ENCODE measurements at places on chromosomes 4 and X.

- no peak for DNase-seq
These were observed 22.7 kb downstream of the PSAPL1 start for GRCh38 chr4:7411896-7412553.

- DNase-seq: no peak
These were observed 568 bp downstream of the CHST7 start for GRCh38 chrX:46573892-46574773.

DNA sequence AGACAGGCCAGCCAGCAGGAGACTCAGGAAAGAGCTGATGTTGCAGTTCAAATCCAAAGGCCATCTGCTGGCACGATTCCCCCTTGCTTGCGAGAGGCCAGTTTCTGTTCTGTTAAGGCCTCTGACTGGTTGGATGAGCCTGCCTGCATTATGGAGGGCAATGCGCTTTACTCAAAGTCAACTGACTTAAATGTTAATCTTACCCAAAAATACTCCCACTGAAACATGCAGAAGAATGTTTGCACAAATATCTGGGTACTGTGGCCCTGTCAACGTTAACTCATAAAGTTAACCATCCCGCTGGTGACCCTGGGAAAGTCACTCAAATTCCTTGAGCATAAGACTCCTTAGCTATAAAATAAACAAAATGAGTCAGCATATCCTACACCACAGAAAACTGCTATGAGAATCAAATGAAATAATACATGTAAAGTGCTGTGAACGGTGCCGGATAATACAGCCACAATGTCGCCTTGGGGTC, 326.4 kb downstream of the EVC2 start:
- no peak for DNase-seq

- DNase-seq: no peak
These were observed 311.6 kb downstream of the PDGFC start for GRCh38 chr4:156659983-156660382.

DNA sequence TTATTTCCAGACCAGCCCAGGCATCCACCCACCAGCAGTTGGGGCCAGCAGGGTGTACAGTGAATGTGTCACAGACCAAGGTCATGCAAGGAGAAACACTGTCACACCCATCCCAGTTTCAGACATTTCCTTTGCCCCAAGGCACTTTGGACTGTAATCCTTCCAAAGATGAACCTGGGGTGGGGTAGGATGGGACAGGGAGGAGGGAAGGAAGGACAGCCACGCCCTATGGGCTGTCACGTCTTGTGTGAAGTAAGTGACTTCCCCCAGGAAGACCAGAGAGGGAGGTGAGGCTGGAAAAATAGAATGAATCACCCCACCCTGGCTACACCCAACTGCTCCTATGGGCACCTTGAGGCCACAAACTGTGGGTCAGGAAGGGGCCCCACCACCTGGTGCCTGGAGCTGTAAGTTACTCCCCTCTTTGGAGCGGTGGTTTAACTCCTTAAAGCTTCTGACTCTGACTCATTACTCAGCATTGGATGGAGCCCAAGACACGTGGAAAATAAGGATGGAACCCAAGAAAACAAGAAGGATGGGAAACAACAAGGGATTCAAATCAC, 349.9 kb upstream of the KLF3 start:
- no peak for DNase-seq

- DNase-seq: no peak
These were observed 317.0 kb upstream of the ANXA10 start for GRCh38 chr4:167775375-167775774.

- no peak for DNase-seq
These were observed 641.7 kb upstream of the DIPK2B start for GRCh38 chrX:45842207-45842925.

DNA sequence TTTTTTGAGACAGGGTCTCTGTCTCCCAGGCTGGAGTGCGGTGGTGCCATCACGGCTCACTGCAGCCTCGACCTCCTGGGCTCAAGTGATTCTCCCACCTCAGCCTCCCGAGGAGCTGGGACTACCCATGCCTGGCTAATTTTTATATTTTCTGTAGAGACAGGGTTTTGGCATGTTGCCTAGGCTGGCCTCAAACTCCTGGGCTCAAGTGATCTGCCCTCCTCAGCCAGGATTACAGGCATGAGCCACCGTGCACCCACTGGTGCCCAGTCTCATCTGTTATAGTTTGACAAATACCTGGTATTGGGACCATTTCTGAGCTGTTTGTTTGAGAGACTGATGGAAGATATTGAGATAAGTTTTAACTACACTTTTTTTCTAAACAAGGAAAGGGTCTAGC, 57.5 kb upstream of the SMIM10 start:
- no peak for DNase-seq

- no peak for DNase-seq
These were observed 26.8 kb upstream of the SOD3 start for GRCh38 chr4:24768604-24769003.

DNA sequence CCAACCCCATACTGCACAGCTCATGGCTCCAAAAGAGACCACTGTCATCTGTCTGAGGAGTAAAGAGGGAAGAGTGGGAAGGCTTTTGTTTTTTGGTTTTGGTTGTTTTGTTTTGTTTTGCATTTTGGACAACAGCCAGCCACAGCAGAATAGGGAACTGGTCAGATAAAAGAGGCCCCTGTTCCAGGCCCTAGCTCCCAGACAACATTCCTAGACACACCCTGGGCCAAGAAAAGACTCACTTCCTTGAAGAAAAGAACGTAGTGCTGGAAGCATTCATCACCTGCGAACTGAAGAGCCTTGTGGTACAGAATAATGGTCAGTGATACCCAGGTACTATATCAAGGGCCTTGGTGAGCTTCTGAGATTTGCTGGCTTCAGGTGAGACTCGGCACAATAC, 619.4 kb upstream of the SPANXN1 start:
- DNase-seq: no peak

GRCh38 chr4:133720001-133720400, 481.6 kb downstream of the PABPC4L start:
- no peak for DNase-seq

DNA sequence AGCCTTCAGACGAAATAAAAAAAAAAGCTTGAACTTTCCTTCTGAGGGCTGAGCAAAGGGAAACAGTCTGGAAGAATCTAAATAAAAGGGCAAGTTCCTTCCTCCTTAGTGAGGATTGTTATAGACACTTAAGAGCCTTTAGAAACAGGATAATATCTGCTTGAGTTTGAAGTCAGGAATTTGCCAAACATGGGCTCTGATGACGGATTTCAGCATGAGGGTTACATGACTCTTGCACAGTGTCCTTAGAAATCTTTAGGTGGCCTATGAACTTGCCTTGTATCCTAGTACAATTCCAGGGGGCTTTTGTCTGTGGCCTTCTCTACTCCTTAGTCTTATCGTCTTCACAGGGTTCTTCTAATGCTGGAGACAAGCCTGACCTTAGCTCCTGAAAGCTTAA, 94.1 kb downstream of the RLIM start:
- no peak for DNase-seq

- no peak for DNase-seq
These were observed 36.2 kb upstream of the ATP6AP2 start for GRCh38 chrX:40544343-40545266.

- DNase-seq: no peak
These were observed 73.5 kb downstream of the PRSS12 start for GRCh38 chr4:118279328-118279727.

GRCh38 chr4:160213366-160213765, 1110.5 kb downstream of the RAPGEF2 start:
- no peak for DNase-seq

GRCh38 chr4:81348086-81348777, 123.5 kb downstream of the RASGEF1B start:
- DNase-seq: no peak

- no peak for DNase-seq
These were observed 5.1 kb downstream of the ADRA2C start for GRCh38 chr4:3771164-3771809.

DNA sequence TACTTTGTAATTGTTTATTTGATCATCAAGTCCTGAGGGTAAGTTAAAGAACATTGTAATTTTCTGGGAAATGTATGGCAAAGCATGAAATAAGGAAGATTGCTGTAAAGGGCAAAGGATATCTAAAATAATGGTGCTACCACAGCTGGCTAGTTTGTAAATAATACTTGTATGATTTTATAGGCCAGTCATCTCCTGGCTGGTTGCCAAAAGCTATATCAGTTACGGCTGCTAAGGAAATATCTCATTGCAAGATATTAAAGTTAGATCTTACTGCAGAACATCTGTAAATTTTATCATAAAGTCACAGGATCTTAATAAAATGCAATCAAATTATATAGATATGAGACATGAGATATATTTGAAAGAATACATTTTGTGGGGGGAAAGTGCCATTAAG, 150.8 kb upstream of the CXCL13 start:
- no peak for DNase-seq

GRCh38 chr4:4385729-4386295, 1.1 kb upstream of the NSG1 start:
- no peak for DNase-seq

DNA sequence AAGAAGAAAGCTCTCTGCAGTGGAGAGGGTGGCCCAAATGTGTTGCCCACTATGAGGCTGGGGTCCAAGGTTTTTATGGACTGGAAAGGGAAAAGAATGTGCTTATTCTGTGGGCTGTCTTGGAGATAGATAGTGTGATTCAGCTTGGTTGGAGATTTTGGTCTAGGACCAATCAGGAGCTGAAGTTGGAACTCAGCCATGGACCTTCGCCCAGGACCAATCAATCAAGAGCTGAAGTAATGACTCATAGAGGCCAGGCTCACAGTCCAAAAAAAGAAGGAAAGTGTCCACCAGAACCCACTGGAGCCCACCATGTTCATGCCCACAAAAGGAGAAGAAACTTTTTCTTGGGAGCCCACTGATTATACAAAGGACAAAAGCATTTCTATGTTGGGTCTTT, 369.5 kb downstream of the UBE2NL start:
- DNase-seq: no peak

GRCh38 chrX:106730401-106730800, 3.9 kb downstream of the RNF128 start:
- no peak for DNase-seq

DNA sequence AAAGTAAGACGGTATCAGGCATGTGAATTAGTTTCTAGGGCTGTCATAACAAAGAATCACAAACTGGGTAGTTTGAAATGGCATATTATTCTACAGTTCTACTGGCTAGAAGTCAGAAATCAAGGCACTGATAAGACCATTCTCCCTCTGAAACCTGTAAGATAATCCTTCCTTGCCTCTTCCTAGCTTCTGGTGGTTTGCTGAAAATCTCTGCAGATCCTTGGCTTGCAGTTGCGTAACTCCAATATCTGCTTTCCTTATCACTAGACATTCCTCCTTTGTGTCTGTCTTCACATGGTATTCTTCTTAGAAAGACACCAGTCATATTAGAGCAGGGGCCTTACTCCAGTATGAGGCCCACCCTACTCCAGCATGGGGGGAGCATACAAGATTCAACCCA, 19.6 kb upstream of the LCORL start:
- DNase-seq: no peak

DNA sequence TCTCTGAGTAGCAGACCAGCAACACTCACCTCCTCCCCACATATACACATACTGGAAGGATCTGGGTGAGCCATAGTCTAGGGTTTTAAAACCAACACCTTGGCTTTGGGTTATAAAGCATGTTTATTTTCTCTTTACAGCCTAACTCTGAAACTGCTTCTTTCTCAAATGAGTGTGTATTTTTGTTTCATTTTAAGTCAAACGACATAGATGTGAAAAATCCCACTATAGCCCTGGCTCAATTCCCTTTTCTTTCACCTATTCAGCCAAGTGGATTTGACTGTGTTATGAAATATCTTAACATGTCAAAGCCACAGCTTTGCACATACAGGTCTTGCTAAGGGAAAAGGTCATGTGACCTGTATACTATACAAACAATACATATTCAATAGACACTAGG, 13.8 kb downstream of the NEXMIF start:
- DNase-seq: no peak

DNA sequence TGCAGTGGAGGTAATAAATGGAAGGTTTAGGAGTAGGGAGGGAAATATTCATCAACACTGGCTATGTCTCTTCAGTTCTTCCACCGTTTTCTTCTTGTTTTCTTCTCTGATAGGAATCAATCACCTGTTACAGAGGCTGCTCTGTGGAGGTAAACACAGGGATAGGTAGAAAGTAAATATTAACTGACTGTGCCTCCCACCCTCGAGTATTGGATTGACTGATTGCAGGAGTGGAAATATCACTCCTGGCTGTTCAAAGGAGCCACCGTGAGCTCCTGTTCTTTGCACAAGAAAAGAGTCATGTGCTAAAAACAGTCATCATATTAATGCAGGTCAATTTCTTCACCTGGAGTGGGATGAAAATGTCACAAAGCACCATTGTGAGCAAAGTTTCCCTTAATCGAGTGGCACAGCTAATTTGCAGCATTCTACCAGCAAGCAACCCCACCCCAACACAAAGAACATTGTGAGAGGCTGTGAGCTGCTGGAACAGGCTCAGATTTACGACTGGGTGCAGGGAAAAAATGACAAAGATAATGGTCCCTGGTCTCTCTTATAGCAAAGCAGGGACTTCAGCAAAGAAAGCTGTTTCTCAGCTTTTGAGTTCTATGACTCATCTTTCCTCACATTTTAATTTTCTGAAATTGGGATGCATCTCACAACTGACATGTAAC, 113.7 kb upstream of the TSPAN5 start:
- no peak for DNase-seq

DNA sequence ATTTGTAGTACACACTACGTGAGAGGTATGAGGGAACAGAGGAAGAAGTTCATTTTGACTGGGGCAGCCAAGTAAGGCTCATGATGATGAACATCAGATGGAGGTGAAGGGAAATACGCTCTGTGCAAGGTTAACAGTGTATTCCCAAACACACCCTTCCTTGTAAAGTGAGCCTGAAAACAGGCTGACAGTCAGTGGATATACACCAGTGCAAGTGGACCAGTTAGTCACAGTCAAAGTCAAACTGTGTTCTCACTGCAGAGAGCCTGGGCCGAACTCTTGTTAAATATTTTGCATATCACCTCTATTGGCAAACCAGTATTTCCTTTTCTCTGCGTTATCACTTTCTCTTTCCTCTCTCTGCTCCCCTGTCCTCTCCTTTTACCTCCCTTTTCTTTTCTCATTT, 23.4 kb upstream of the RHOH start:
- no peak for DNase-seq

DNA sequence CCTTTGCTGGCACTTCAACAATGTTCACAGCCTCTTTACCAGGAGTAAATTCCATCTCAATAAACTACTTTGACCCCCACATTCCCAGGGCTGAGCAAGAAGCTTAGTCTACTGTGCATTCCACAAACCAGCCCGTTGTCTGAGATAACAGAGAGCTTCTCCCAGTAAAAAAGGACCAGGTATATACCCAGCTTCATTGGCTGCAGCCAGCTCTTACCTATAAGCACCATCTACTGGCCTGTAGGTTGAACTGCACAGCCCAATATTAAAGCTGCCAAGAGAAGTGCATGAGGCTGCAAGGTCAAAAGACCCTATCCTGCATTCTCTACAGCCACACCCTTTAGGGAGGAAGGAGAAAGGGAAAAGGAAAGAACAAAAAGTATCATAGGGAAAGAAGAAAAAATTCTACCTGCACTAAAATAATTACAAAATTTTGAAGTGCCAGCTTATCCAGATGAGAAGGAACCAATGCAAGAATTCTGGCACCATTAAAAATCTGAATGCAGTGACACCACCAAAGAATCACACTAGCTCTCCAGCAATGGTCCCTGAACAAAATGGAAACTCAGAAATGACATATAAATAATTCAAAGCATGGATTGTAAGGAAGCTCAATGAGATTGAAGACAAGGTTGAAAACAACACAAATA, 45.7 kb upstream of the INTU start:
- DNase-seq: no peak

All from stimulated activated CD4-positive, alpha-beta T cell treated with anti-CD3 and anti-CD28 coated beads, TNF-alpha, amount 100 ng/mL, for 1 hour (primary cell).